A673 (cell line): ENCODE measurements at places on chromosomes 6 and 20.

DNA sequence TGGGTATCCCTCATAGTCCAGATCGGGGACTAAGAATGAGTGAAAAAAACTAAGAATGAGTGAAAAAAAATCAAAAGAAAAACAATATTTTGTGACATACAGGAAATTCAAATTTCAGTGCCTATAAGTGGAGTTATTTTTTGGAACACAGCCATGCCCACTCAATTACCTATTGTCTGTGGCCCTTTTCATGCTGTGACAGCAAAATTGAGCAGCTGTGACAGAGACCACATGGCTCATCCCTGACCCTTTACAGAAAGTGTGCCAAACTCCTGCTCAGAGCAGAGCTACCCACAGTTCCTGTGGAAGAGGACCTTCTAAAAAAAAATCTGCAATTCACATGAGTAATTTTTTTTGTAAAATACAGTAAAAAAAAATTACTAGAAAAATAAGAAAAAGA is 1.4 kb downstream of the NCR2 start:
- peak; percentile 55 for DNase-seq

GRCh38 chr6:129671442-129672340 is 38.3 kb downstream of the ARHGAP18 start:
- peak; percentile 53 for DNase-seq

GRCh38 chr6:101517632-101518031 is 124.1 kb downstream of the GRIK2 start:
- no peak for DNase-seq

DNA sequence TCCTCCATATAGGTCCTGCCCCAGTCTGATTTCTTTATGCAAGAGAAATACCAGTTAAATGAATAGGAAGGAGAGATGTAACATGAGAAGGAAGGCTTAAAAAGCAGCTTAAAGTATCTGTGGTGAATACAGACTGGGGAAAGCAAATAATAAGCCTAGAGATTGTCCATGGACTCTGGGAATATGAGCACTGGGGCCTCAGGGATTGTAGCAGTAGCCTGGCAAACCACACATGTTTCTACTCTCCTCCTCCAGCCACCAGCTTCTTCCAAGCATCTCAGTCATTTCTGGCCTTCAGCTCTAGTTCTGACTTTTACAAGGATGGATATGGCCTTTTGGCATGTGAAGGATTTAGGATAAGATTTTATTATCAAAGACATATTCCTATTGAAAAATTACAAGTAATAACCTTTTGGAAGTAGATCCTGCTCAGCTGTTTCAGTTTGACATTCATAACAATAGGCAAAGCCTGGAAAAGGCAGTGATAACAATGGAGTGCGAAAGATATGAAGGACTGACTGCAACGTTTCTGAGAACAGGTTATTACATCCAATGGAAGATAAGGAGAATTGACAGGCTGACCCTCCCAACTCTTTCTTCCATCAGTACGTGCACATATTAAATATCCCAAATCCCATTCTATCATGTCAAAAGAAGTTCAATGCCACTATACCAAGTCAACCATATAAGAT is 41.6 kb downstream of the CYP39A1 start:
- DNase-seq = no peak

DNA sequence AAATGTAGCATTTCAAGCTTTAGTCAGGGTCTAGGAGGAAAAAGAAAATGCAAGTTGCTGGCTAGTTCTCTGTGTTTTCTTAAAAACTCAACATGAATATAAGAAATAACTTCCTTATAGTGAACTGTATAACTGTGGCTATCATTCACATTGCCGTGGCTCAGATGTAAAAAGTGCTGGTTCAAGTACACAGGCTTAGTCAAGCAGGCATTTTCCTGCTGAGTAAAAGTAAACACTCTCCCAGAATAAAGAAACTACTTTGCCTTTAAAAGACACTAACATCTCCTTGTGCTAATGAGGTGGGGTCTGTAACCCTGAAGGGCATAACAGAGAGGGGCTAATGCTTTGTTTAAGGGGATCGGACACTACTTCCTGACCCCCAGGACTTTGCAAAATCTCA is 3.3 kb downstream of the ATP5F1E start:
- no peak for DNase-seq

- DNase-seq = no peak
Measured at GRCh38 chr6:160264061-160264612, 5.5 kb upstream of the SLC22A2 start.

- peak; percentile 11 for DNase-seq
Measured at GRCh38 chr20:2301164-2301622, 5.4 kb downstream of the TGM3 start.

DNA sequence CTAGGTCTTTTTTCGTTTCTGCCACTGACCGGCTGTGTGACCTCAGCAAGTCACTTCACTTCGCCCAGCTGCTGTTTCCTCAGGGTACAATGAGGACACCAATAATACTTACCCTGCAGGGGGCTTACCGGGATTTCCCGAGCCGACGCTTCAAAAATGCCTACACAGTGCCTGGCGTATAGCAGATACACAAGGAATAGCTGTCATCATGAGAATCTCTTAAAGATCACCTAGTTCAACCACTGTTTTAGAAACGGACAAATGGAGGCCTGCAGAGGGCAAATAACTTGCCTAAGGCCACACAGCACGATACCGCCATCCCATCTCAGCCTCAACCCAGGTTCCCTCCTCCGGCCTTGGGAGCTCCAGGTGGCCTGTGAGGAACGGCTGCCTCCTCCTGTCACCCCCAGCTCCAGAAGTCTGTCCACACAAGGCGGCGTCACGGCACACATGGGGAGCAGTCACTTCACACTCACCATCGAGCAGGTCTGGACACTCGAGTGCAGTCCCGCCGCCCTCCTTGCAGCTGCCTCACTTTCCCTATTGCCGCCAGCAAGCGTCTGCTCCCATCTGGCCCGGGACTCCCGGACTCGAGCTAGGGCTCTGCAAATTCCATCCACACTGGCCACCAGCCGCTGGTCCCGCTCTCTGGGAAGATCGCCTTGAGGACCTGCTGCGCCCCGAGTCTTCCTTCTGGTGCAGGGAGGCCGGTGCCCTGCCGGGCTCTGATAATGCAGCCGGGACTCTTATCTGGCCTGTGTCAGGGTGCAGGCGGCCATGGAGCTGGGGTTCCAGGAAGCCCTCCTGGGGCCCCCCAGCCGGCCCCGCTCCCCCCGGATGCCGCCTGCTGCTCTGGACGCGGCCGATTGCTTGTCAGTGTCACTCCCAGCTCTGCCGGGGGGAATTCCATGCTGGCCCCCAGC is at the start of gene RIPOR3:
Gene RIPOR3 (minus strand): TSS at position 893 of the 923 bp plus-strand sequence. CDS start 414 bp downstream, at position 479.
- DNase-seq = peak; percentile 65

GRCh38 chr6:138428944-138429598 is 25.0 kb downstream of the HEBP2 start:
- peak; percentile 70 for DNase-seq

DNA sequence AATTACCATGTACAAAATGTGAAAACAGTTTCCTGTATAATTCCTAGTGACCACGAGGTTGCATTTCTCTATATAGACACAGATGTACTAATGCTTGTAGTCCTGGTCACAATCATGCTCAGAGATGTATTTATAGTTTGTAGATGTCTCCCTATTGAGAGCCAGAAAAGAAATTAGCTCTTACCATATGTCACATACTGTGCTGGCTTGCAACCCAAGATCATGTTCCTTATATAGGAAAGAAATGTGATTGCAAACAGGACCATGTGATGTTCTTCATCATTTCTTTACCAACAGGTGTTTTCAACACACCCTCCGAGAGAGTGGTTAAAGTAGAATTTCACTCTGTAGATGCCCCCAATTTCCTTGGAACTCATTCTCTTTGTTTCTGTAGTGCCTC is 369.4 kb downstream of the CBLN4 start:
- DNase-seq = no peak

DNA sequence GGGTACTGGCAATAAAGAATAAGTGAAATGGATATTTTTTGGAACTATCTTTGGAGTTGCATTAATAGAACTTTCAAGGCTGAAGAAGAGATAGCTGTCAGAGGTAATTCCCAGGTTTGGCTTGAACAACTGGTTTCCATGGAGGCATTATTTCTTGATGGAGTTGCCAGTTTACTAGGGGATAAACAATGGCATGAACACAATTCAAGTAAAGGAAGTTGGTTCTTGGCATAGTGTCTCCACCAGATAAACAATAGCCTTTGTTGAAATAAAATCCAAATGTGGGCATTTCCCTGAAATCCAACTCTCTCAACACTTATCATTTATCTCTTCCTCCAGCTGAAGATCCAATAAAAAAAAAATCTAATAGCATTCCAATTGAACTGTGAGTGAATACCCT is 454.9 kb downstream of the C6orf118 start:
- DNase-seq = no peak

- DNase-seq = no peak
Measured at GRCh38 chr20:13839421-13840092, 54.7 kb downstream of the NDUFAF5 start.

- DNase-seq = no peak
Measured at GRCh38 chr20:59308493-59309201, 8.2 kb downstream of the EDN3 start.

DNA sequence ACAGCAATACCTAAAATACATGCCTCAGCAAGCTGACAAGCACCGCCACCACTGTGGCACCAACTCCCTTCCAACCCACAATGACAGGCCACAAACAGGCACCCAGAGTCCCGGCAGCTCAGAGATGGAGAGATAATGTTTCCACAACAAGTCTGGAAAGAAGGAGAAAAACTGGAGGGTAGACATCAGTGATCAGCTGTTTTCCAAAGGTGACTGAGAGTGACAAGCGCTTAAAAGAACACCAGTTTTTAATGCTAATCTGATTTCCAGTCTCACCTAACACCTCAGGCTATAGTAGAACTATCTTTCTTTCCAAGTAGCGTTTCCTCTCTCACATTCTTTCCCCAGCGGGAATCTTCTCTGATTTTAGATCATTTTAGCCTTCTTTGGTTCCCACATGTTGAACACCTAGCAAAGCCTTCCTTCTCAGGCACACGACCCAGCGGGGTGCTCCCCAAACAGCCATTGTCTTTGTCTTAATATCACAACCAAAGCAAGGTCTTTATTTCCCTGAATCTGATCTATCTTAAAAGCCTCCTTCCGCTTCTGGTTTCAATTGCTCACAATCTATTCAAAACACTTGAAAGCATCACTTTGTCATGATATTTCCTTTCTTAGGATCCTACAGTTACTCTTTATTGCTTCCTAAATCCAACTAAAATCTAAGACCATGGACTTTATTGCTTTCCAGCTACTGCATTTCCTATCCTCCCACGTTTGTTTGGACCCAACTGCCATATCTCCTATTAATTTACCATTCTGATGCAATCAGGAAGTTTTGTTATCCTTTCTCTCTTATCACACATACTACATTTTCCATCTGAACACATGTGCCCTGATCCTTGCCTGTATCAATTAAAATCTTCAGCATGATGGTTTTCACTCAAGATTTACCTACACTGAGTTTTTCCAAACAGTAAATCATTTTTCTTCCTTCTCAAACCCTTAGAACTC is 282.7 kb downstream of the ADGB start:
- peak; percentile 96 for DNase-seq

- no peak for DNase-seq
Measured at GRCh38 chr6:154591234-154591633, 80.7 kb upstream of the CNKSR3 start.

- no peak for DNase-seq
Measured at GRCh38 chr6:88445188-88445965, 279.2 kb upstream of the CNR1 start.

GRCh38 chr20:44509762-44510161 is 12.1 kb downstream of the SERINC3 start:
- no peak for DNase-seq
